ENCODE measurements at places on chromosomes 16 and 17.

GRCh38 chr16:80743772-80744171, 60.6 kb downstream of the CDYL2 start:
- no peak for DNase-seq

DNA sequence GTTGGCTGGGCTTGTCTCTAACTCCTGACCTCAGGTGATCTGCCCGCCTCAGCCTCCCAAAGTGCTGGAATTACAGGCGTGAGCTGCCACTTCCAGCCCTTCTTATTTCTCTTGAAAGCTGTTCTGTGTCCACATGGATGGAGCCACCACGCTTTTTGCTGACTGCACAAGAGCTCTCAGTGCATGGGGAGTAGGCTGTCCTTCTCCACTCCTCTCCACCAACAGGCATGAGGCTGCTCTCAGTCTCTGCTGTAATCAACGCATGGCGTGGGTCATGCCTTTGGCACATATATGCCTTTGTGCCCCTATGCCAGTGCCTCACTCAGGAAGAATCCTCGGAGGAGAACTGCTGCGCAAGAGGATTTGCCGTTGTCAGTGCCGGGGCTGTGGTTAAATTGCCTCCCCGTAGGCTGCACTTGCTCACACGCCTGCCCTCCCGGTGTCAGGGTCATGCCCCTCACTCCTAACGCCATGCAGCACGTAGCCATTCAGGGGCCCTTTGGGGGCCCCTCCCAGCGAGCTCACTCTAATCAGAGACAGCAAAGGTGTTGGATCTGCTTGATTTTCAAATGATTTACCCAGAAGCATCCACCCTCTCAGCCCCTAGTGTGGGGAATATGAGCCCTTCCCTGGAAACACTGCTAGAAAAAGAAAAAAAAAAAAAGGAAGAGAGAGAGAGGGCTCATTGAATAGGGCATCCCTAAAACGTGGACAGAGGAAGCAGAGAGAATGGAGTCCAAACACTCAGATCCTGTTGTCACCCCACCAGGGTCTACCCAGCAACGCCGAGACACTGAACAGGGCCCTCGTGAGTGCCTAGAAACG, 47.5 kb upstream of the ZCCHC14 start:
- DNase-seq: no peak

GRCh38 chr17:78138204-78139060, 7.8 kb upstream of the C17orf99 start:
- no peak for DNase-seq

- no peak for DNase-seq
Observed at GRCh38 chr17:11980813-11981212, 16.5 kb downstream of the ZNF18 start.

- no peak for DNase-seq
Observed at GRCh38 chr16:64983963-64984362, 137.9 kb downstream of the CDH11 start.

- DNase-seq: no peak
Observed at GRCh38 chr17:68011199-68011665, 15.0 kb upstream of the C17orf58 start.

- no peak for DNase-seq
Observed at GRCh38 chr17:64329588-64329987, 61.1 kb downstream of the PECAM1 start.

- no peak for DNase-seq
Observed at GRCh38 chr17:73564843-73565242, 79.4 kb downstream of the SDK2 start.

DNA sequence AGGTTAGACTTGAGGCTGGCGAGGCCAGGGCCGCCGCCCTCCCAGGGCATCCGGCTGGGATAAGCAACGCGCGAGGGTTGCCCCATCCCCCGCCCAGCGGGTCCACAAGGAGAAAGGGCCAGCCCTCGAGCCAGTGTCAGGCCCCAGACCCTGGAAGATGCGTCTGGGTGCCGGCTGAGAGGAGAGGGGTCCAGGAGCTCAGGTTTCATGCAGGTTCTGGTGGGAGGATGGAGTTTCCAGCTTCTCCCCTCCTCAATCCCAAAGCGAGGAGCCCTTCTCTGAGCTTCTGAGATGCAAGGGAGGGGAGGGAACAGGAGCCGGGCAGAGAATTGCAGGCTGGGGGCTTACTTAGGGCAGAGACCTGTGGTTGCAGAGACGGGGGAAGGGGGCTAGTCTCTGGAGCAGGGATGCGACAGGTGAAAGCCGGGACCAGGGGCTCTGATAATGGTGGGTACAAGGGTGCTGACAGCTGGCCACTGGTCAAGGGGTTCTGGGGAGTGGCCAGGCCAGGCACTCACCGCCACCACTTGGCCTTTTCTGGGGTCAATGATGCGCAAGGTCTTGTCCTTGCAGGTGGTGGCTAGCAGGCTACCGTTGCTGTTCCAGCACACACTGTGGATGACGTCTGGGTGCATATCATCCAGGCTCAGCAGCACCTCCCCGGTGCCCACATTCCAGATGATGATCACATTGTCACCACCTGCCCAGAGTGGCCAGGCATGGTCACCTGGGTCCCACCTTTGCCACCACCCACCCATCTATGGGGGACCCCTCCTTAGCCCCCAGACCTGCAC, 4.2 kb downstream of the CORO6 start:
- no peak for DNase-seq

DNA sequence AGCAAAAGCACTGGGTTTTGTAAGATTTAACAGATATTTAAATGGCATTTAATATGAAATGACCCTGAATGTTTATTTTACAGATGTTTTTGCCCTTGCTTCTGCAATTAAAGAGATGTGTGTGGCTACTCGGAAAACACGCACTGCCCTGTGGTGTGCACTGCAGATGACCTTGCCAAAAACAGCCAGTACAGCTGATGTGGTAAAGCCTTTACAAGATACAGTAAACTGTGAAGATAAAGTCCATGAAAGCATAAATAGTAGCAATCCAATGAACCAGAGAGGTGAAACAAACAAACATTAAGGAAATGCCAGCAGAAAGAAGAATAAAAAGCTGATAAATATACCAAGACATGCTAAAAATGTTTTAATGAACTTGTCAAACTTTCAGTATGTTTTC, 15.7 kb downstream of the CCDC43 start:
- DNase-seq: no peak

- no peak for DNase-seq
Observed at GRCh38 chr17:14329900-14330491, 29.1 kb downstream of the HS3ST3B1 start.

DNA sequence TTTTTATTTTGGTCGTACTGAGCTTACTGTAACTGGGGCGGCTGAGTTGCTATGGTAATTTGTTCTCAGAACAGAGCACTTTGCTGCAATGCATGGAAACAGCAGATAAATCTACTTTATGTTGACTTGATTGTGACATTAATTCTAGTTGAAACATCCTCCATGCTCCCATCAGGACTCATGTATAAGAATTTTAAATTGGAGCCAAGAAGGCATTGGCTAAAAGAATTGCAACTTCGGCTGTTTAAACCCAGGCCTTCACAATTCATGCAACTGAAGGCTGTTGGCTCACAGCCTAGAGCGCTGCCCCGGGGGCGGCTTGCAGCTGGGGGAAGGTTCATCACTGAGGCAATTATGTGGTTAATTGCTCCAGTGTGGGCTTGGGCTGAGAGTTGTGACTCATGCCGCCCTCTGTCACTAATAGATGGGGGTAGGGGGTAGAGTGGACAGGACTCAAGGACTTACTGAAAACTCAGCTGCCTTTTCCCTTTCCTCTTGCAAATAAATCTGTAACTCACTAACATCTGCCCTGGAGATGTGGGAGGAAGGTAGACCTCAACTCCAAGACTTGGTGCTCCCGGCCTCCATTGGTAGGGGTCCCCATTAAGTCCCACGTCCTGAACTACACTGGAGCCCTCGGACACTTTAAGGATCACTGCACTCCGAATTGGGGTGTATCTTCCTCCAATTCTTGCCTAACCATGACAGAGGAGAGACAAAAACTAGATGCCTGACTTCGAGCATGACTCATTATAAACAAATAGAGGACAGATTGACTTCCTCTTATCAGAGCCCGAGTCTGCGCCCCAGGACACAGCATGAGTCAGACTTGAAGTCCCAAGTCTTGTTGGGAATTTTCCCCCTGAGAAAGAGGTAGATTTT, 37.5 kb downstream of the ERCC4 start:
- no peak for DNase-seq
